ENCODE measurements at places on chromosomes 16 and 17.

- DNase-seq = no peak
Measured at GRCh38 chr16:84107921-84108320, 8.8 kb downstream of the MBTPS1 start.

- DNase-seq = no peak
Measured at GRCh38 chr16:4866586-4866985, 19.3 kb downstream of the UBN1 start.

DNA sequence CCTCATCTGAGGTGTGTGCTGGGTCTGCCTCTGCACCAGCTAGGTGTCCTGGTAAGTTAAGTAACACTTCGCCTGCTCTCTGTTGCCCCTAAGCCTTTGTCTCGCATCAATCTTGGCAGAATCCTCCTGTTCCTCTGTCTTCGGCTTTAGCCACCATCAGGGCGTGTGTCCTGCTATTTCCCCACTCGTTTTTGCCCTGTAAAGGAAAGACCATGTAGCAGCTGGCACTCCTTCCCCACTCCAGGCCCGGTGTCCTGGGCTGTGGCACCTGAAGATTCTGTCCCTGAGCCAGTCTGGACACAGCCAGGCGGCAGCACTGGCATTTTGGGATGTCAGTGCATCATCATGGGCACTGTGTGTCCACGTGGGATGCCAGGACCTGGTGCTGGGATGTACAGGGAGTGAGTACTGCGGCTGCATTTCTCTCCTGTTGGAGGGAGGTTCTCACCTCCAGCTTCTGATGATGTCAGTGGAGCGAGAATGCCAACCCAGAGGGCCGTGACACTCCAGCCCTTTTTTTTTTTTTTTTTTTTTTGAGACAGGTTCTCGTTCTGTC lies 26.2 kb upstream of the FOXK2 start:
- DNase-seq = no peak

- DNase-seq = no peak
Measured at GRCh38 chr17:50771991-50772785, 4.9 kb upstream of the ANKRD40CL start.

- no peak for DNase-seq
Measured at GRCh38 chr16:75081179-75081859, 35.3 kb downstream of the LDHD start.

- DNase-seq = peak; percentile 61
Measured at GRCh38 chr17:5249615-5250014, 15.0 kb upstream of the SCIMP start.

GRCh38 chr16:73052576-73052975 lies 4.6 kb upstream of the ZFHX3 start:
- no peak for DNase-seq

DNA sequence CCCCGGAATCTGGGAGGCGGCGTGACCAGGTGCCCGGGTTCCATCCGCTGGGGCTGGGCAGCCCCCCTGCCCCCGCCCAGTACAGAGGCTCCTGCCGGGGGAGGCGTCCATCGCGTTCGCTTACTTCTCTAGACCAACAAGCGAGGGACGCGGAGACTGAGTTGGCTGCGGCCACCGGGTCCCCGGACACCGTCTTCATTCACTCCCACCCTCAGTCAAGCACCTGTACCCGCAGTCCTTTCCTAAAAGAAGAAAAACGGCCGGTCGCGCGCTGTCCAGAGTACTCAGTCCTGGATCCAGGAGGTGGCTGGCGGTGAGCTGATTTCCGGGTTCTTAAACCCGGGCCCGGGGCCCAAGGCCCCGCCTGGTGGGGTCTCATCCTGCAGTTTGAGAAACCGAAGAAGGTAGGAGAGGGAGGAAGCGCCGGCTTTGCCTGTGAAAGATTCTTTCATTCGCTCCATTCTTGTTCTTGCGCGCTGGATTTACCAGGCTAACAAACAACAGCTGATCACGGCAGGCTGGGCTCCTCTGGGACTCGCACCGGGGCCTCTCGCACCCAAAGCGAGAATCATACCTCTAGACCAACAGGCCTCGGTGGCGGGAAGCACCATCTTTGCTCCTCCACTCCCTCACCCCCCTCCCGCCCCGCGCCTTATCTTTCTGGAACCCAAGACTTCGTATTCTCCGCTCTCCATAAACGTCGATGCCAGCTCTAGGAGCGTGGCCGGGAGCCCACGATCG lies 17.4 kb upstream of the OR1F1 start:
- DNase-seq = no peak

GRCh38 chr16:75271441-75272096 lies 20.1 kb upstream of the BCAR1 start:
- DNase-seq = no peak

DNA sequence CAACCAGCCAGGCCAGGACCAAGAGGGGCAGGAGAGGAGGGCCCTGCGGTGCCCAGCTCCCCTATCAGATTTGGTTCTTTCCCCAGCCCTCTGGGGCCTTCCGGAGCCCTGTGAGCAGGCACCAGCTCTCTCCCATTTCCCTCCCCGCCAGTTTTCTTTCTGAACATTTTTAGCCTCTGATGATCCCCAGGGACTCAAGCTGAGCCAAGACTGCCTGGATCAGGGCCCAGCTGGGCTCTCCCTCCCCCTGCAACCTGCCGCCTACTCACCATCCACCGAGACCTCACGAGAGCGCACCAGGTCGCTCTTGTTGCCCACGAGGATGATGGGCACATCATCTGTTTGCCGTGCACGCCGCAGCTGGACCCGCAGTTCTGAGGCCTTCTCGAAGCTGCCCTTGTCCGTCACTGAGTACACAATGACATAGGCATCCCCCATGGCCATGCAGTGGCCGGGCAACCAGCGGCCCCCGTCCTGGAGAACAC lies 2.0 kb downstream of the RRAD start:
- peak; percentile 78 for DNase-seq

GRCh38 chr16:54336631-54337204 lies 50.1 kb upstream of the IRX3 start:
- DNase-seq = no peak

- peak; percentile 70 for DNase-seq
Measured at GRCh38 chr17:35313875-35314409, 59.5 kb downstream of the SLFN11 start.

GRCh38 chr17:77735081-77735565 lies 223.4 kb upstream of the TNRC6C start:
- peak; percentile 28 for DNase-seq

- DNase-seq = no peak
Measured at GRCh38 chr16:74079232-74079586, 217.4 kb upstream of the PSMD7 start.

GRCh38 chr17:55729484-55729883 lies 6.8 kb upstream of the TMEM100 start:
- no peak for DNase-seq

DNA sequence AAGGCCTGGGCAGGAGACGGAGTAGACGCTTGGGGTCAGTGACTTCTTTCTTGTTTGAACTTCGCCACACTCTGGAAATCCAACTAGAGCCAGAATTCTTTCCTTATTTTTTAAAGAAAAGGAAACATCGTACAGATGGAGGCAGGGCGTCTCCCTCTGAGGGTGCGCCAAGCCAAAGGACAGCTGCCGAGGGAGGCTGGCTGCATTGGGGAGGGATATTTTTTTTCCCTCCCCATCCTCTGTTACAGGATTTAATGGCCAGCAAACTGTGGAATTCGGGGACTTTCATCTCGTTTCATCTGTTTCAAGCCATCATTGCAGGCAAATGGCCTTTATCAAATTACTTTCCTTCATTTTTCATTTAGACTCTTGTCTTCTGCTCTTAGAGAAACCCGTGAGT lies 15.9 kb downstream of the CDK5R1 start:
- DNase-seq = no peak

Measured in heart right ventricle (tissue), 16 donors.